ENCODE measurements at places on chromosomes 11 and 22.

- no peak for DNase-seq
These were observed 110.3 kb downstream of the RPS6KA4 start for GRCh38 chr11:64469288-64469687.

- DNase-seq, result no peak
These were observed 14.2 kb downstream of the TSPAN18 start for GRCh38 chr11:44740967-44741366.

DNA sequence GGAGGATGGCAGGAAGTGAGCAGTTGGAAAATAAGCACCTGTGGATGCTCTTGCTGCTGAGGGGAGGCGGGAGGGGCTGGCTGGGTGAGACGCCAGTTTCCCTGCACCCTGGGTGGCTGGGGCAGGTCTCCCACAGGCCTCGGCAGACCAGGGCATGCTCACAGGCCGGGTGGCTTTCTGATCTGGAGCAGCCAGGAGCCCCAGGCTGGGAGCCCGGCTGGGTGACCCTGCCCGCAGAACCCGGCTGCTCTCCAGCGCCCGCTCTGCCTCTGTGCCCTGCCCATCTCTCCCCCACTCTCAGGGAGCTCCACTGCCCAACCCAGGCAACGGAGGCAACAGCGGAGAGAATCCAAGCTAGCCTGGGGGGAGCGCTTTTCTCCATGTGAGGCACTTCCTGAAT is 24.6 kb downstream of the DCPS start:
- DNase-seq, result no peak

DNA sequence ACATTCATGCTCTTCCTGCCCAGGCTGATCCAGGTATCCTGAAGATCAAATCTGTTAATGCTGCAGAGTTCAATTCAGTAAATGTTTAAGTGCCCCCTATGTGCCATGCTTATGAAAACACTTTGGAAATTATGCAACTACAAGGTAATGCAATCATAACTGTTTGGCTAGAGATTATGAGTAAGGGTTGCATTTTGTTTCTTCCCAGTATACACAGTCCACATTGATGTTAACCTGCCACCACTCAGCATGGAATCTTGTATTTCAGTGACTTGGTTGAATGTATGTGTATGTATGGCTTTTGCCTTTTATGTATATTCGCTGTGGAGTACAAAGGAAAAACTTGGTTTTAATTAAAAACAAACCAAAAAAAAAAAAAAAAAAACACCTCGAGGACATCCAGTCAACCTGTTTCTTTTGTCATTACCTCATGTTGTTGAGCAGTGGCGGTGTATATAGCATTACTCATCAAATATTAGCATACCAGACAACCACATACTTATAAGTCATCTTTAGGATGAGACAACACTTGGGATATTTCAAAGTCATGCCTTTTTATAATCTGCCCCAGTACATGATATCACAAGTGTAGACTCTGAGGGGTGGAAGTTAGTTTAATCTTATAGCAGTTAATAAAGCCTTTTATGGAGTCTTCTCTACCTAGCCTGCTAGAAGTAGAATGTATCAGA is 86.1 kb upstream of the HORMAD2 start:
- no peak for DNase-seq

DNA sequence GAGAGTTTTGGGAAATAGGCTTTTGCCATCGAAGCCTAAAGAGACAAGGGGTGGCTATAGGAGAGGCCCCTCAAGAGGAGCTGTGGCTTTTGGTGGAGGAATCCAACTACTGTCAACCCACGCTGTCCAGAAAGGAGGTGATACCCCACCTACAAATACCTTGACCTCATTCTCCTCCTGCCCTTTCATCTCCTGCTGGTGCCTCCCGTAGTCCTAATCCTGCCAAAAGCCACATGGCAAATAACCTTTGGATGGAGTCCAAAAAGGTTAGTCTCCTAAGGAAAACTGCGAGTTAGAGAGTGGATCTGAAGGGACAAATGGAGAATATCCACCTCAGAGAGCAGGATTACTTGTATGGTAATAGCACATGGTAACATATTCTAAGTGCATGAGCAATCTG is 112.7 kb downstream of the PDE3B start:
- no peak for DNase-seq

- no peak for DNase-seq
These were observed 17.2 kb upstream of the CD59 start for GRCh38 chr11:33753304-33753967.

GRCh38 chr22:42397332-42398249 is 34.6 kb downstream of the NFAM1 start:
- DNase-seq, result peak; percentile 4

GRCh38 chr22:37741312-37741795 is 44.5 kb downstream of the TRIOBP start:
- no peak for DNase-seq

GRCh38 chr11:17730137-17730536 is 4.4 kb upstream of the KCNC1 start:
- DNase-seq, result no peak

- DNase-seq, result no peak
These were observed 2.6 kb downstream of the EHF start for GRCh38 chr11:34623463-34623862.

GRCh38 chr11:44980533-44981427 is 30.1 kb upstream of the TP53I11 start:
- no peak for DNase-seq
